ENCODE measurements at places on chromosomes 2 and 18.
A peak's percentile ranks its signal among the peaks of the same experiment; 100 is the strongest.

- DNase-seq: no peak
These were observed 39.1 kb downstream of the TMEFF2 start for GRCh38 chr2:192155511-192156118.

GRCh38 chr2:101382442-101382841 is 4.9 kb downstream of the CREG2 start:
- no peak for DNase-seq

DNA sequence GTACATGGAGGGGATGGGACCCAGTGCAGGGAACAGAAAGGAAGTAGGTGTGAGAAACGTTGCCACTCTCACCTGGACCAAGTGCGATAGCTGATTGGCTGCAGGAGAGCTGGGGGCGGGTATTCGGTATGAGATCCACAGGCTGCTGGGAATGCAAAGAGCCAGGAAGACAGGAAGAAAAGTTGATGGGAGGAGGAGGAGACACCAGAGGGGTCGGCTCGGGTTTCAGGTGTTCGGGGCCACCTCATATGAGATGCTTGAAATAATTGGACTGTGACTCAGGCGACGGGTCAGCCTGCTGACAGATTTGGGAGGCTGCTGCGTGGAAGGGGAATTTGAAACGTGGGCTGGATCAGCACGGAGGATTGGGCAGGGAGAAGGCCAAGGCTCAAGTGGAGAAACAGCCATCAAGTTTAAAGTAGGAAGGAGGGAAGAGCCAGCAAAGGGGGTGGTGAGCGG is 65.1 kb downstream of the MRPS9 start:
- no peak for DNase-seq

DNA sequence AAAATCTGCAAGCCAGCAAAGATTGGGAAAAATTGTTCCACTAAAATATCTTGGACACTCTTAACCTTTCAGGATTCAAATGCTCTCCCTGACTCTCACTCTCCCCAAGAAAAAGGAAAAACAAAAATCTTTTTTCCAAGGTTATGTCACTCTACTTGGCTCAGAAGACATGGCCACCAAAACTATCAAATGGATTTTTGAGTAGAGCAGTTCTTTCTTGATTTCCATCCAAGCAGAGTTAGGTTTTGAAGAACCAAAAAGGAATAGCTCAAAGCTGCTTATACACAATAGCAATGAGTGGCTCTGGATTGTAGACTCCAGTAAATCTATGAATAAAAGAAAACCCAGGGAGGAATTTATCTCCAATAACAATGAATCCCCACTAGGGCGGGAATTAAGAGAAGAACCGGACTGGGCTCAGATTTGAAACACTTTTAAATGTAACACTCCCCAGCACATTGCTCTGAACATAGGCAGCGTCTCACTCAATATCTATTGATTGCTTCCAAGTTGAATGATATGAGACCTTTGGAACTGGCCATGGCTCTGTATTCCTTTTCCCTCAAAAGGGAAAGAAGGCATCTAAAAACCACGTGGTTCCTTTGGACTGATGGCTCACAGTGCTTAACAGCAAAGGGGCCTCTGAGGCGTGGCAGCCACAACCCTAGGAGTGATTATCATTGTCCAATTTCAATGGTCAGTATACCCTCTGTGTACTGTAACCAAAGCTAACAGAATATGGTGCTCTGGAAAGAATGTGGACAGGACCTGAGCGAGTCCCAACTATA is 68.3 kb downstream of the SPRED2 start:
- DNase-seq: no peak

DNA sequence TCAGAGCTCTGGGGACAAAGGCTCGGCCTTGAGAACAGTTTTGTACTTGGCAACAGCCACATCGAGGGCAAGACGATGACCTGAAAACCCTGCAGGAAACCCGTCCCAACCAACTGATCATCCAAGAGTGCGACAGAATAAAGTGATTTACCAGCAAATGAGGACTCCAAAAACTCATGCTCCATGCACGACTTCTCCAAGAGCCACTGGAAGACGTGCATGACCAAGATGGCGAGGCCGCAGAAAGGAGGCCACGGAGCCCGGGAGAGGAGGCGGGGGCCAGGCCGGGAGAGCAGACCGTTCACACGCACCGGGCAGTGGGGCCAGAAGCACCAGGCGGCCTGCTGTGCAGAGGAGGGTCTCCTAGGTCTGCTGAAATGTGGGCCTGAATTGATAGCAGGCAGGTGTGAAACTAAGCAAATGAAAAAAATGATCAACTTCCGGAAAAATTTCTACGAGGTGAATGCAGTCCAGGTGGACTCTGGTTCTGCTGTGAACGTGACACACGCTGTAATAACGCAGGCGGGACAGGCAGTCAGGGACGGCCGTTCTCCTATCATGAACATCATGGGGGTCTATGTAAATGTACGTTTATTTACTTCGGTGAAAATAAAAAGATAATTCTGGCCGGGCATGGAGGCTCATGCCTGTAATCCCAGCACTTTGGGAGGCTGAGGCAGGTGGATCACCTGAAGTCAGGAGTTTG is 252.2 kb downstream of the HDAC4 start:
- no peak for DNase-seq

GRCh38 chr2:40554665-40555294 is 102.9 kb upstream of the SLC8A1 start:
- peak; percentile 56 for DNase-seq

- peak; percentile 95 for DNase-seq
These were observed 106.5 kb downstream of the SEPTIN10 start for GRCh38 chr2:109507217-109507616.

DNA sequence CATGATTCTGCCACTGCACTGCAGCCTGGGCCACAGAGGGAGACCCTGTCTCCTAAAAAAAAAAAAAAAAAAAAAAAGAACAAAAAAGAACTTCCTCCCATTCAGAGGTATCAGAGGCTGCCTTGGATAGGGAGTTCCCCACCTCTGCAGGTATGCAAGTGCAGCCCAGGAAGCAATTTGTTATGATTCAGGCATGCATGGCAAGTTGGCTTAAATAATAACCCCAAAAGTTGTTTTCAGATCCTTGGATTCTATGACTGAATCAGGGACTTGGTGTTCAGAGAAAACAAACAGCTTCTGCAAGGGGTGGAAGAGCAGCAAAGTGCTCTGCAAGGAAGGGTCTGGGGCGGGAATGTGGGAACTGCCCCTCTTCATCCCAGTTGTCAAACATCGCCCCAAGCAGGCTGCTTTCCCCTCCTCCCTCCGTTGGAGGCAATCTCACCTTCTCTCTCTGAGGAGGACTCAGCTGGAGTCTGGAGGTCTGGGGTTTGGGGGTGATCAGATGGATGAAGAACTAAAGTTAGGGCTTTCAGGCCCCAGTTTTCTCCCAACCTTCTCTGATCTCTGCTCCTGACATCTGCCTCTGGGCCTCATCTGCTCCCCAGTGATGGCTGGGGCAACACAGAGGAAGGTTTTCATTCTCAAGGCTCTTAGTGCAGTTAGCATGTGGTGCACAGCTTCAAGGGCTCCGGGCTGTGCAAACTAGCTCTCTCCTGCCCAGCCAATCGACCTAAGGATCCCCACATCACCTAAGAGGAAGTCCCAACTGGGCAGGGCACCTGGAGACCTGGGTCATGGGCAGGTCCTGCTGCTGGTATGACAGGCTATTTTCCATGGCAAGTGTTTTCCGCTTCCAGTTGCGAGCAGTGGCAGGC is 3.5 kb upstream of the GDF7 start:
- DNase-seq: no peak

GRCh38 chr2:44944102-44944951 is 2.8 kb downstream of the SIX3 start:
- no peak for DNase-seq

DNA sequence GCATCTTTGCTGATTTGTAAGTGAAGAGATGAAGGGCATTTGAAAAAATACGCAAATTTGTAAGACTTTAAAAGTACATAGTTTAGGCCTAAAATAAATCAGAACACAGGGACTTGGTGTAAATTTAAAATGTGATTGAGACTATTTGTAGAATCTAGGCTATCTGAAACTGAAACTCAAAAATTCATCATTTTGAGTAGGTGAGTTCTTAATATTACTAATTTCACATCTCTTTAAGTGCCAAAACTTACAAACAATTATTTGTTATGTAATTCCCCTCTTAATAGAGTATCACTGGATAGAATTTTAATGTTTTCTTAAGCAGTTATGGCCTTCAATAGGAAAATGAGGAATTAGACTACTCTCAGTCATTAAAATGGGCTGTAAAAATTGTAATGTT is 14.0 kb upstream of the HRH4 start:
- DNase-seq: no peak

GRCh38 chr2:212177724-212178123 is 360.9 kb downstream of the ERBB4 start:
- DNase-seq: peak; percentile 3

GRCh38 chr2:48145845-48146452 is 239.7 kb upstream of the FBXO11 start:
- DNase-seq: no peak

DNA sequence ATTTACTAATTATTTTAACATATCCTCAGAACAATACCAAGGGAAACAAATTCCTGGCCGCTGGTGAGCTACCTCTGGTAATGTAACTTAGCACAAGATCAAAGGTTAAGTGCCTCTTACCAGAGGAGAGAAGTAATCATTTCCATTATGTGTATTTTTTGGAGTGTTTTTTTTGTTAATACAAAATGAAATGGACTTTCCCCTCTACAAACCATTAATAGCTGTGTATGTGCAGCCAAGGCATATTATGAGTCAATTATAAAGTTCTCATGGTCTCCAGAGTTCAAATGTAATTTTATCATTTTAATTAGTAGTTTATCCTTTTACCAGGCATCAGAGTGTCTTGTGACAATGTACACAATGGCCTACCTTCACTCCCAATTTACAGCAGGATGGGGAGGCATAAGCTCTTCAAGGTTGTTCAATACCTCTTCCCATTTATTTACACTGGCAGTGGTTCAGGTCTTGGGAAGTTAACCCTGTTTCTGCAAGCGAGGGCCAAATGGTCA is 242.2 kb downstream of the TGIF1 start:
- no peak for DNase-seq

GRCh38 chr2:120195553-120195952 is 27.6 kb downstream of the TMEM185B start:
- DNase-seq: no peak

DNA sequence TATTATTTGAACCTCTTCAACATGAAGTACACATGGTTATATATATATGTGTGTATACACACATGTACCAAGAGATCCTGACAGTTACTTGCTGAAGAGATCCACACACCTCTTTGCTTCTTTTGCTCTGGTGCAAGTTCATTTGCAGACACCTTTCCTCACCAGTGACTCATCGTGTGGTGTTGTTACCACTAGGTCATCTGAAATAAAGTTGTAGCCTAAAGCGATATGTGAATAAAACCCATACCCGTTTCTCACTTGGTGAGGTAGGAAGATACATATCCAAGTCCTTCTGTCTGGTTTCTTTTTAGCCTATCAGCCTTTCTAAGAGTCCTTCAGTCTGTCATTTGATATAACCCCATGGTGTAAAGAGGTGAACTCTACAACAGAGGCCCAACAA is 379.4 kb upstream of the RAB12 start:
- no peak for DNase-seq

DNA sequence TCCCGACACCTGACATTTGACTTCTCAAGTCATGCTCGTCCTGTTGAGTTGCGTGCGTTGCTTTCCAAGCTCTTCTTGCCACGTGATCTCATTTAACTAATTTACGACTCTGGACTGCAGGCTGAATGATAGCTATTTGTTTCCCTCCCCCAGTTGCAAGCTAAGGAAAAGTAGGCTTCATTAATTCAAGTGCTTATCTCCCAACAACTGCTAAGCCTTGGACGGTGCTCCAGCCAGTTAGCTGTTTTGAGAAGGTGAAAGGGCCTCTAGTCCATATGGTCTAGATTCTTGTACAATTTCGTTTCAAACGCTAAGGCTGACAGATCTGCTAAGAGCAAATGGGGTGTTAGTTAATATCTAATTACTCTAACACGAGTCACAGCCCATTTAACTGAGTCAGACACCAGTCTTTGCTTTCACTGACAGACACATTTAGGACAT is 21.1 kb downstream of the GPR45 start:
- DNase-seq: no peak

DNA sequence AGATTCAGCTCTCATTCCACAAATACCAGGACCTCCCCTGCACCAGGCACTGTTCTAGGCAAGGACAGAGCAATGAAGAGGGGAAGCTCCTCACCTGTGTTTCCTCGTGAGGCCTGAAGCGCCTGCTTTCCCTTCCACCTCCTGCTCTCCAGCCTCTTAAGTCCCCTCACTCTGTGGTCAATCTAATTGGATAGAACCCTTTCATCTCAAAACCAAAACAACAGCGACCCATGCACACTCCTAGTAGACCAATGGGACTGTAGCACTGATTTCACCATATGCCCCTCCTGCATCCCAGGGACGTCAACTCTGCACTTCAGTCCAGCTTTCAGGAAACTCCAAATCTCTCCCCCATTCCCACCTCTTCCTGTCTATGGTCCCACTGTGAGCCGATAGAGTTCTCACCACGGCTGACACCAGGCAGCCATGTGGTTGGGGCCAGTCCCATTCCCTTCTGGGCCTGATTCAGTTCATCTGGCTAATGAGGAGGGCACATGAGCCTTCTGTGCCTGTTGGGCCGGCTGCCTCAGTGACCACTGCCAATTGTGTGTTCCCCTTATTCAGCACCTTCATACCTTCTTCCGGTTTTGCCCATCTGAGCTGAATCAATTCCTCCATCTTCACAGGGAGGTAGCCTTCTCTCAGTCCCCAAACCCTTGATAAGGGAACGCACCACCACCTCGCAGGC is 33.3 kb upstream of the MAT2A start:
- DNase-seq: no peak

DNA sequence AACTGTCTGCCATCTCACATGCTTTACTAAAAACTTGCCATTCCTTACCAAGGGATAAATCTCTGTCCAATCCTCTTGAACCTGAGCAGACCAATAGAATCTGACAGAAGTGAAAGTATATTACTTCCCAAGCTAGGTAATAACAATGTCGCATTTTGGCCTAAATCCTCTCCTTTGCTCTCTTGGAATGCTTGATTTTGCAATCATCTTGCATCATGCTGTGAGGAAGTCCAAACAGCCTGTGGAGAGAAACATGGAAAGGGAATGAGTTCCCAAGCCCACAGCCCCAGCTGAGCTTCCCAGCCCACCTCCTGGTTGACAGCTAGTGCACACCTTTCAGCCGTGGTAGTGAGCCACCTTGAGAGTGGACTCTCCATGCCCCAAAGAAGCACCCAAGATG is 540.6 kb downstream of the STK39 start:
- DNase-seq: no peak

DNA sequence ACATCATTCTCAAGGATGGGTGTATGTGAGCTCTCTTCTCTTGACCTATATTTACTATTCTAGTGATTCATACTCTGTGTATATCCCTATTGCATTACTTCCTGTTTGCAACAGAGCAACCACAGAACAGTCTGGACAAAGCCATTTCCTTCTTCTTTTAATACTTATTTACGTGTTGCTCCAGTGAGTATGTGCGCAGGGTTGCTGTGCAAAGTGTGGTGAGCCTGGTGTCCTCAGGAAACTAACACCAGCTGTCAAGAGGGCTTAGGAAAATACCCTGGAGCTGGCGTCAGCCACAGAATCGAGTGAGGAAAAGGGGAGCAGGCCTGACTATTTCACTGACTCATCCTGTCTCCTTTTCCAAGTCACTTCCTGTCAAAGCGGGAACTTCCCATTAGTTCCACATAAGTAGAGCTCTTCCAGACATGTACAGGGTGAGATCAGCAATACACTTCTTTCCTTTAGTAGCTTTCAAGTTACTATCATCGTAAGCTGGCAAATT is 214.1 kb upstream of the COPS8 start:
- DNase-seq: peak; percentile 69

Data from Kasumi-1 (cell line).